Inflammatory macrophage treated with lipopolysaccharide for 4 hours (primary cell): ENCODE measurements at places on chromosomes 16 and 17.

GRCh38 chr16:87046235-87046634 is 271.0 kb downstream of the C16orf95 start:
- DNase-seq: no peak

DNA sequence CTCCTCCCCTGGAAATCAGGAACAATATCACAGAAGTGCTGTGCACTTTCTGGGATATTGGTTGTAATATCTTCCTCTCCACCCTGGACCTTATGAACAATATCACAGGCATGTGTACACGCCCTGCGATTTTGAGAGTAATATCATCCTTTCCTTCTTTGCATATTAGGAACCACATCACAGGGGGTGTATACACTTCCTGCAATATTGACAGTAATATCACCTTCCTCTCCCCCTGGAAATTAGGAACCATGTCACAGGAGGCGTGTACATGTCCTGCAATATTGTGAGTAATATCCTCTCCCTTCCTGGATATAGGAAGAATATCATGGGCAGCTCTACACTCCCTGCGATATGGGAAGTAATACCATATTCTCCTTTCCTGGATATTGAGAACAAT is 14.2 kb upstream of the TEKT5 start:
- no peak for DNase-seq

DNA sequence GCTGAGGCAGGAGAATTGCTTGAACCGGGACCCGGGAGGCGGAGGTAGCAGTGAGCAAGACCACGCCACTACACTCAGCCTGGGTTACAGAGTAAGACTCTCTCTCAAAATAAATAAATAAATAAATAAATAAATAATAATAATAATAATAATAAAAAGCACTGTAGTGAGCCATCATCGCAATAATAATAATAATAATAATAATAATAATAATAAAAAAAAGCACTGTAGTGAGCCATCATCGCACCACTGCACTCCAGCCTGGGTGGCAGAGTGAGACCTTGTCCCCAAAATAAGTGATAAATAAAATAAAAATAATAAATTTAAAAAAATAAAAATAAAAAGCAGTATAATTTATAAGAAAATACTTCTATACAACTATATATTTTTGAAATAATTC is 40.3 kb downstream of the SMURF2 start:
- no peak for DNase-seq

- DNase-seq: no peak
These were observed 143.7 kb downstream of the ABCC12 start for GRCh38 chr16:48011878-48012658.

- no peak for DNase-seq
These were observed 125.2 kb upstream of the SOX9 start for GRCh38 chr17:71995590-71995989.

GRCh38 chr17:50578173-50578572 is 17.7 kb downstream of the CACNA1G start:
- no peak for DNase-seq

- no peak for DNase-seq
These were observed 398.9 kb downstream of the PMP22 start for GRCh38 chr17:14866266-14866665.

DNA sequence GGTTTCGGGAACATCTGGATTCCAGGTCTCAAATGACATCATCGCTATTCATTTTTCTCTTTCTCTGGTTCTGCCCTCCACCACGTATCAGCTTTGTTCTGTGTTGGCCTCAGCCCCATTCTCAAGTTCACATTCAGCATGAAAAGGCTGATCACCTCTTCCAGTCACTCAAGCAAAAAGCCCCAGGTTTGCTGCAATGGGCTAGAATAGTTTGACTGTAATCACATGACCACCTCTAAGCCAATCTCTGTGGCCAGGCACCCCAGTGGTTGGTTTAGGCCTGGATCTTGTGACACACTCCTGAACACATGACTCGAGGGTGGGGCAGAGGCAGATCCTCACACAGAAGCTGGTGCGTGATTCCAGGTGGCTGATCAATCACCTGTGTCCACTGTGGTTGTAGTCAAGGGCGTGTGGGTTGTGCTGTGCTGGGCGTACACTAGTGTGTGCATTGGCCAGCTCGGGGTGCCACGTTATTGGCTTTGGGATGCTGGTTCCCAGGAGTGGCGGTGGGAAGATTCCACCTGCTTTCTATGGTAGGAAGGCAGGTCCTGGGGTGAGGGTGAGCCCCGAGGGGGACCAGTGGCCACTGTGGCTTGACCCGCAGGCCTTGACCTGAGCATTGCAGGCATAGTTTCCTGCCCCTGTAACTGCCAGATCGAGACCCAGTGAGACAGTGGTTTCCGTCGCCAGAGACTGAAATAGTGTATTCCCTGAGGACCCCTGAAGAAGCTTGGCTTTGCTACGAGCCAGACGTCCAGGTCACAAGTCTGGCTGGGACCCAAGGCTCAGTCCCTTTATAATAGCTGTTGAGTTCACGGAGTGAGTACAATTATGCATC is 12.0 kb downstream of the EEF2K start:
- DNase-seq: peak; percentile 13

DNA sequence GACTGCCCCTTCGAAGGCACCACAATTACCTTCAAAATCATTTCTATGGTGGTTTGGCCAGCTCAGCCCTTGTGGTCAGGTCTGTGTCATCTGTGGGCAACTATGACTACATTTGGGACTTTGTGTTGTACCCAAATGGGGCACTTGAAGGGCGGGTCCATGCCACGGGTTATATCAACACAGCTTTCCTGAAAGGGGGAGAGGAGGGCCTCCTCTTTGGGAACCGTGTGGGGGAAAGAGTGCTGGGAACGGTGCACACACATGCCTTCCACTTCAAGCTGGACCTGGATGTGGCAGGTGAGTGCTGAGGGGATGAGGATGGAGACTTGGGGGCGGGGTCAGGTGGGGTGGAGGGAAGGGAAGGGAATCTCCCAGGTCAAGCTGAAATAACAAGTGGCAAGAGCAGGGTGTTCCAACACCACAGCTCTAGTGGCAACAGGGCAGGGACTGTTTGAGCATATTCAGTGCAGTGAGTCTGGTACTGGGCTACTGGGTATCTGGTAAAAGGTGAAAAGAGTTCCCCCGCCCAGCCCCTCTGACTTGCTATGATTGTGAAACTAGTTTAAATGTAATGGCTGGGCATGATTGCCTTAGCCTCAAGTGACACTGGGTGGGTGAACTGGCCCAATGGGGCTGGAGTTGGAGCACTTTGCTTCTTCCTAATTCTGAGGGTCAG is 1.7 kb downstream of the AOC2 start:
- DNase-seq: peak; percentile 79

- no peak for DNase-seq
These were observed 824 bp upstream of the MPP2 start for GRCh38 chr17:43907998-43908721.

GRCh38 chr17:39213852-39214251 is 11.9 kb downstream of the STAC2 start:
- DNase-seq: no peak

DNA sequence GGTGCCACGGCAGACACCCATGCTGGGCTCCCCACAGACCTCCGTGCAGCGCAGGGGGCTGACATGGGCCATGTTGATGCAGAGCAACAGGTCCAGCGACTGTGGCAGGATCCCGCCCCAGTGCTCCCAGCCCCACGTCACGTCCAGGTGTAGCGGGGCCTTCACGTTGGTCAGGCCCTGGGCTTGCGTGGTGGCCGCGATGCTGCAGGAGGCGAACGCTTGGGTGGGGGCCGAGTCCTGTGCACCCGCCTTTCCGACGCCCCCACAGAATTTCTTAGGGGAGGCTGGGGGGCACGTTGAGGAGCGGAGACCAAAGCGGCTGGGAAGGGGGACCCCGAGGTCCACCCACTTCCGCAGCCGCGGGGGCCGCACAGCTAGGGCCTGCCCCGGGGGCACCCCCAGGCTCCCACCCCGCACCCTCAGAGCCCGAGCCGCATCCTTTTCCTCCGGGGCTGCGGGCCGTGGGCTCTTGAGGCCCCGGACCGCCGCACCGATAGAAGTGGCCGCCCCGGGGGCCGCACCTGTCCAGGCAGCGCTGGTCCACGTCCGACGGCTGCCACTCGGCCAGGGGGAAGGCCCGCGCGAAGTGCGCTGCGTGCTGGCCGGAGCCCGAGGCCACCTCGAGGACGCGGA is 416 bp downstream of the METTL26 start:
- no peak for DNase-seq

DNA sequence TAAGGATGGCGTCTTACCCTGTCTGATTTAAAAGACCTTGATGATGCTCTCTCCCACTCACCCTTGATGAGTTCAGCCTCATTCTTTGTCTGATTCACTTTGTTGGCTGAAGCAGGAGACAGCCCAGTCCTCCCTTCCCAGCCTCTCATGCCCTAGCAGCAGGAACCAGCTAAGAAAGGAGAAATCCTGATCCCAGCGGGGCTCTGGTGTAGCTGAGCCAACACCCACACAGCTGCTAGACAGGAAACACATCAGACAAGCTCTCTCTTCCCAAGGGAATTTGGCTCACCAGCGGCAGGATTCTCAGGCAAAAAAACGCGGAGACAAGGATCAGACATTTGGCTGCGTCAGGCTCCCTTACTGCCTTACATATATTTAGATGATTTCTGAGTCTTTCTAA is 211.5 kb downstream of the CDH11 start:
- no peak for DNase-seq

GRCh38 chr16:24976971-24977677 is 38.0 kb downstream of the ARHGAP17 start:
- no peak for DNase-seq

DNA sequence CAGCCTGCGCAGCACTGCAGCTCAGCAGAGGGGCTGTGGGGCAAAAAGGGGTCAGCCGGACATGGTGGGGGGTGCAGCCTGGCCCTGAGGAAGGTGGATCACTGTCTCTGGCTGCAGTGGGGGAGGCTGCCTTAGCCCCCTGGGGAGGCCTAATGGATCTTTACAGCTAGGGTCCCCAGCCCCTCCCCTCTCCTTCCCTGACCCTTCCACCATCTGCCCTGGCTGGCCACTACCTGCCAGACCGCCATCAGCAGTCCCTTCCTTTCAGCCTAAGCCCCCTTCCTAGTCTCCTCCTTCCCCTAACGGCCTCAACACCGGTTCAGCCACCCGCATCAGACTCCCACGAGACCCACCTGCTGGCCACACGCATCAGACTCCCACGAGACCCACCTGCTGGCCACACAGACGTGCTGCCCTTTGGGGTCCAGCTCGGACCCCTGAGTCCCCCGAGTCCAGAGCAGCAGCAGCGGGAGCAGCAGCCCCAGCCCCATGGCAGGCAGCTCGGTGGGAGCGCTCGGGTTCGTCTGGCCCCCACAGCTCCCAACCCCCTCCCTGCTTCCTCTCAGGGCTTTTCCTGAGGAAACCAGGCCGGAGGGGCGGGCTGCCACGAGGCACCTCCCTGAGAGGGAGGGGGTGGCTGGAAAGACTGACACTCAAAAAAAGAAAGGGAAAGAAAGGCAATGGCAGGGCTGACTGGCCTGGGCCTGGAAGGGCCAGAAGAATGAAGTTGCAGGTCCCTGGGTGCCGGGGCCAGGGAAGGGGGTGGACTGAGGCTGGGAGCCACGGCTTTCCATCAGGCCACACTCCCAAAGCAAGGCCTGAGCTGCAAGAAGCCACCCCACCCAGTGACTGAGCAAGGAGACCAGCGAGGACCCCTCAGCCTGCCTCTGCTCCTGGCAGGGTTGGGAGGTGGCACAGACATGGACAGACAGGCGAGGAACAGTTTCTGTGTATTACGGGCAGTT is at the start of gene SCARF1:
Gene SCARF1 (minus strand): TSS at position 526 of the 965 bp plus-strand sequence. CDS start 35 bp downstream, at position 491.
- DNase-seq: peak; percentile 83

- peak; percentile 51 for DNase-seq
These were observed 127.8 kb downstream of the CPPED1 start for GRCh38 chr16:12675852-12676251.

DNA sequence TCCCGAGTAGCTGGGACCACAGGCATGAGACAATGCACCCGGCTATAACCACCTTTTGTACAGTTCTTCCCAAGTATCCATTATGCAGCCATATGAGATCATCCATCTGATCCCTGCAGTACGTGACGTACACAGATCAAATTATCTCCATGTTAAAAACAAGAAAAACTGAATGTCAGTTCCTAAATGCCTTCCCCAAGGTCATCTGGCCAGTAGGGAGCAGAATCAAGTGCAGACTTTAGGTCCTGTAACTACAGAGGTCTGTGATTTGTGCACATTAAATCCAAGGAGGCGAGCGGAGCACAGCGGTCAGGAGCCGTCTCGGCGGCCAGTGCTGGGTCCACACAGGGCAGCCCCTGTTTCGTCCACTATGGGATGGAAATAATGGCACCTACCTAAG is 23.7 kb downstream of the ZCCHC14 start:
- DNase-seq: no peak

DNA sequence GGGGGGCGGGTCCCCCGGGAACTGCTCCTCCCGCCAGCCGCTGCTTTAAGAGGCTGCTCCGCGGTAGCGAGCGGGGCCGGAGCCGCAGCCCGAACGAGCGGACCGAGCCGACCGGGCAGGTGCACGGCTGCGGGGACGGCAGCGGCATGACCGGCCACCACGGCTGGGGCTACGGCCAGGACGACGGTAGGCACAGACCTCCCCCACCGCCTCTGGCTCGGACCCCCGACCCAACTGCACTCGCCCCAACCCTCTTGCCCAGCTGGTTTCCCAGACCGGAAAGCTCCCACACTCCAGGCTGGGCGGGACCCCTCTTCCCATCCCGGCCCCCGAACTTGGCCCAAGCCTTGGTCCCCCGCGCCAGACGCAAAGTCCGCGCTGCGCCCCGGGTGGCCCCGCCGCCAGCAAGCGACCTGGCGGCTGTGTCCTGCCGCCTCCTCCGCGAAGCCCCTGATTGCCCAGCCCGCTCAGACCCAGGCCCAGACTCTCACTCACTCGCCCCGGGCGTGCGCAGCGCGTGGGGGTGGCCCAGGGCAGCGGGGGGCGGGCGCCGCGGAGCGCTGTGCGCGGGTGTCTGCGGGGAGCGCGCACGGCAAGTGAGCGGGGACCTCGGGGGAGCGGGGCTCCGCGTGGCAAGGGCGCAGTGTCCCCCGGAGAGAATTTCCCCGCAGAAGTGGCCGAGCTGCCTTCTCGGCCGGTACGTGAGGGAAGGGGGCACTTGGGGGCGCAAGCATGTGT is at the start of gene CA7:
Gene CA7 (plus strand): TSS at position 73 of the 738 bp plus-strand sequence. CDS start 74 bp downstream, at position 147.
- DNase-seq: no peak

DNA sequence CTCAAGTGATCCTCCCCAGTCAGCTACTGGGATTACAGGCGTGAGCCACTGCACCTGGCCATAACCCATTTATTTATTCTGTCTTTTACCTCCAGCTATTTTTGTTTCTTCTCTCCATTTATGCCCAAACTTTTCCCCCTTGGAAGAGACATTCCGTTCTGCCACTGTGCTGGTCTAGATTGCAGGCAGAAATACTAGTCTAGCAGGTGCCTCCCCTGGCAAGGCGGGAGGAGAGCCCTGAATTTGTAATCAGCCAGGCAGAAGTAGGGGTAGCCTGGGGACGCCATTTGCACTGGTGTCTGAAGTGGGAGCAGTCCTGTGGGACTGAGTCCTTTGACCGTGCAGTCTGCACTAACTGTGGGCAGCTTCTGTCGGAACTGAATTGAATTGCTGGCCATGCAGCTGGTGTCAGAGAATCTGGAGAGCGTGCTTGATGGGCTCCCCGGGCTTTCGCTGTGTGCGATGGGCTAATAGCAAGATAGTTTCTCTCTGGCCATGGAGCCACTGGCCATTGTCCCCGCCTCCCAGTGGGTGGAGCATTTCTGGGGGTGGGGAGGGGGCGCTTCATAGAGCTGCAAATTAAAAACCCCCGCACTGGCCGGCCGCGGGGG is 31.5 kb upstream of the LITAF start:
- DNase-seq: no peak

- DNase-seq: peak; percentile 83
These were observed 500.8 kb downstream of the MAF start for GRCh38 chr16:79099716-79100115.
